ENCODE measurements at places on chromosomes 4 and X.

DNA sequence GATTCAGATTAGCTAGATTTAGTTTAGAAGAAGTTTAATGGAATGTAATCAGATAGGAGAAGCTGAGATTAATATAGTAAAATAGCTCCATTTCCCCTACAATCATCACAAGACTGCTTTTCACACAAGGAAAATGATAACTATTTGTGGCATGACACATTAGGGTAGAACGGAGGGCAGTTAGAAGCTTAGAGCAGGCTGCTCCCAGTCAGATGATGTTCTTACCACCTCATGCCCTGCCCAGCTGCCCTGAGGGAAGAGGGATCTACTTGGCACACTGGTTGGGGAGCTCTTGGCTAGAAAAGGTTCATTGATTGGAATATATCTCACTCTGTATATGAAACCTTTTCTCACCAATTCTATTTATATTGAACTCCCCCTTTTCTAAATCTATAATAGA, 180.7 kb upstream of the IL15 start:
- no peaks in the 10 kb centered on the region for H3K4me1 ChIP-seq
- no peak overlapping the region for H3K4me3 ChIP-seq
- no peaks in the 10 kb centered on the region for H3K36me3 ChIP-seq
- no peak overlapping the region for H3K27ac ChIP-seq
- DNase-seq: no peak

GRCh38 chrX:132333351-132333750, 114.1 kb upstream of the RAP2C start:
- H3K27me3 ChIP-seq: no peaks in the 10 kb centered on the region
- no peaks in the 10 kb centered on the region for H3K36me3 ChIP-seq
- H3K4me3 ChIP-seq: no peak overlapping the region
- no peak for DNase-seq
- H3K27ac ChIP-seq: no peak overlapping the region

- no peaks in the 10 kb centered on the region for H3K27me3 ChIP-seq
- no peaks in the 10 kb centered on the region for H3K36me3 ChIP-seq
- H3K4me1 ChIP-seq: peaks cover 14% of the 10 kb centered on the region
- H3K4me3 ChIP-seq: no peak overlapping the region
- no peak for DNase-seq
Measured at GRCh38 chr4:70753630-70754029, 31.9 kb downstream of the RUFY3 start.

DNA sequence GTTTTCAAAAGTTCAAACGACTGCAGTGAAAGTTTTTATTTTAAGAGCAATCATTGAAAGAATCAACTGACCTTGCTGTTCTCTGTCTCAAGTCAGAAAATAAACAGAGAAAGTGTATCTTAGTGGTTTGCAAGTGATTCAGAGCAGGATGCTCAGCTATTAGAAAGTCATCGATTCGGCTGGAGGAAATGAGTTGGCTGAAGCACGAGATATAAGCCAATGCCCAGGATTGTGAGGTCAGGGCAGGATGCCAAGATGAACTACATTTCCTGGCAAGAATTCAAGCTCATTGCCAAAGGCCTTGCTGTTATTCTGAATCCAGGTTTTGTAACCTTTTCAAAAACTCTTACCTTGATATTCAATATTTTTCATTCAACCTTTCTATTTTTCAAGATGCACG, 541.4 kb upstream of the BOD1L1 start:
- DNase-seq: peak; percentile 23
- H3K4me1 ChIP-seq: no peaks in the 10 kb centered on the region
- H3K4me3 ChIP-seq: no peak overlapping the region
- no peak overlapping the region for H3K27ac ChIP-seq
- H3K36me3 ChIP-seq: no peaks in the 10 kb centered on the region

DNA sequence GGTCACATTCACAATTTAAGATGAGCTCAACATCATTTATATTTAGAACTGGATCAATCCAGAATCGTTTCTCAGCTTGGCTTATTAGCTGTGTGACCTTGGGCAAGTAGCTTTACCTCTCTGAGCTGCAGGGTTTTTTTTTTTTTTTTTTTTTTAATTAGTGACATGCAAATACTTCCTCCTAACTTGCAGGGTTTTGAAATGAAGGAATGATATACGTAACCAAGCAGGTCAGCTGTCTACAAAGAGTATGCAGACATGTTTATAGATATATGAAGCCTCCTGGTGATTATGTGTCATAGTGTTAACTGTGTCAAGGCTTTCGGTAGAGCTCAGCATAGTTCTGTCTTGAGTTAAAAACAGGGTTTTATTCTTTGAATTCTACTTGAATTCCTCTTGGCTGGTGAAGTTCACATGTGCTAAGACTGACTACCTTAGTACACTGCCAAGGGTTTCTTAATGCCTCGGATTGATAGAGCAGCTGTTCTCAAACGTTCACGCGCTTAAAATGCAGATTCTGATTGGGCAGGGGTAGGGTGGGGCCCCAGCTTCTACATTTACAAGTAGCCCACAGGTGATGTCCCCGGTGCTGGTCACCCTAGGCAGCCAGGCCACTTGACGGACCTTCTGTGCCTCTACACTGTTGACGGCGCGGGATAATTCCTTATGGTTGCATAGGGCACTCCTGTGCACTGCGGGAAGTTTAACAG, 654 bp upstream of the STS start:
- no peaks in the 10 kb centered on the region for H3K27me3 ChIP-seq
- no peaks in the 10 kb centered on the region for H3K36me3 ChIP-seq
- DNase-seq: peak; percentile 49
- H3K4me3 ChIP-seq: peak overlapping the region; percentile 90

DNA sequence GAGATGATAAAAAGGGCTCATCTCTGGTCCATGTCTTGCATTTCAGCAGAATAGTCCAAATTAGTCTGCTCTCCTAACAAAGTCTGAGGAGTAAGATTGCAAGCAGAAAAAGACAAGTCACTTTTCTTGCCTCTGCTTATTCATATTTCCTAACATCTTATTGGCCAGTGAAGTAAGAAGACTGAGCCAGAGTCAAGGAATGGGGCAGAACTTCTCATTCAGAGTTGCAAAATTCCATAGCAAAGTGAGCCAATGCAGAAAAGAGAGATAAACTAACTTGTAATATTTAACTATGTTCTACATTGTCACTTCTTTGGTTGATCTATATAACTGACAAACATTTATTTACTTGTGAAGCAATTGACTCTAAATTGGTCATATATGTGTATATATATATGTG, 2304.0 kb downstream of the ARAP2 start:
- no peaks in the 10 kb centered on the region for H3K27me3 ChIP-seq
- H3K36me3 ChIP-seq: no peaks in the 10 kb centered on the region
- no peak overlapping the region for H3K27ac ChIP-seq
- DNase-seq: no peak
- H3K4me3 ChIP-seq: no peak overlapping the region
- H3K4me1 ChIP-seq: no peaks in the 10 kb centered on the region

DNA sequence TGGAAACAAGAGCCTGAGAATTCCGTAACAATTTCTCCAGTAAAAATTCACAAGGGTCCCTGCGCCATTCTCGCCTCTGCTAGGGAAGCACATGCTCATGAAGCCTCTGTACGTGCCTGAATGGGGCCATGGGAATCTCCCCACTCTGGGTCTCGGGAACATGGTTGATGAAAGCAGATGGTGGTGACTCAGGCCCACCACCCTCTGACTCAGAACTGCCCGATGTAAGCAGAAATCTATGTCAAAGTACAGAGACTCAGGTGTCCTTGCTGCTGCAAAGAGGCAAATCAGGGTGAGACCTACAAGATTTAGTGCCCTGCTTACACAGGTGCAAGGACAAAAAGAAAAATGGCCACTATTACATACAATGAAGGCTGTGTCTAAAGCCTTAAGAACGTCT, 65.0 kb downstream of the SCD5 start:
- no peak overlapping the region for H3K4me3 ChIP-seq
- H3K4me1 ChIP-seq: no peaks in the 10 kb centered on the region
- DNase-seq: no peak
- H3K27me3 ChIP-seq: no peaks in the 10 kb centered on the region
- no peaks in the 10 kb centered on the region for H3K36me3 ChIP-seq

DNA sequence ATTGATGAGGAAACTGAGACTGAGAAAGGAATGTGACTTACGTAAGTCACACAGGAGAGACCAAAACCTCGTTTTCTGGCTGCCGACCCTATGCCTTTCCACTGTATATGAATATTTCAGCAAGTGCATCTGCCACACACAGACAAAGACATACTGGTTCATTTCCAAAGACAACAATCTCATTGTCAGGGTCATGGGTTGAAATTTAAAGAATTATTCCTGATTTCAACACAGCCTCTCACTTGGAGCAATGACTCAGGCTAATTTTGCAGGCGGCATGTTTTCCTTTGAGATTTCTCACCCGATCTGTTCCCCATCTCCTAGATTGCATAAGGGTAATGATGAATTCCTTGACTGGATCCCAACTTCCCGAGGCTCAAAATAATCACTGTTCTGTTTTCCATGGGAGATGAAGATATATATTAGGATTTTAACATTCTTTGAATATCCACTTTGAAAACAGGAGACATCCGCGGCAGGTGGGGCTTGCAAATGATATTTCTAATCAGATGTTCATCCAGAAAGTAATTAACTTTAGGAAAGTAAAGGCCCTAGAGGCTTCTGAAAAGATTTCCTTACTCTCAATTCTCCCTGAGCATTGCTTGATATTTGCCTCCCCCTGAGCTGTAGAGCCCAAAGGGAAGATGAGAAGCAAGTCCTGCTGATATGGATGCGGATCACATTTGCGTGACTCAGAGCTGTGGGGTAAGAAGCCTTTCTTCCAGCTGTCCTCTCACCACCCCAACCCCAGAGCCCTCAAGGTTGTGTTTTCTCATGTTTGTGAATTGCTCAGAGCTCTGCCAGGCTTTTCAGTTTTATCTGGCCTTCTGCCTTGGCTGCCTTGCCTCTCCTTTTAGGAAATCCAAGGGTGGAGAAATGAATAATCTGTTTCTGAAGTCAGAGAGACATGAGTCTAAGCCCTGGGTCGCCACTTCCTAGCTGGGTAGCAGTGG, 361.1 kb upstream of the BOD1L1 start:
- H3K4me1 ChIP-seq: no peaks in the 10 kb centered on the region
- H3K27me3 ChIP-seq: no peaks in the 10 kb centered on the region
- no peak overlapping the region for H3K4me3 ChIP-seq
- no peaks in the 10 kb centered on the region for H3K36me3 ChIP-seq
- peak overlapping the region; percentile 54 for H3K27ac ChIP-seq
- no peak for DNase-seq

- no peaks in the 10 kb centered on the region for H3K36me3 ChIP-seq
- no peaks in the 10 kb centered on the region for H3K4me1 ChIP-seq
- no peak overlapping the region for H3K27ac ChIP-seq
- no peak overlapping the region for H3K4me3 ChIP-seq
Measured at GRCh38 chrX:19867411-19867732, 20.0 kb downstream of the SH3KBP1 start.

- peak; percentile 12 for DNase-seq
- no peak overlapping the region for H3K27ac ChIP-seq
- H3K4me1 ChIP-seq: no peaks in the 10 kb centered on the region
- H3K36me3 ChIP-seq: no peaks in the 10 kb centered on the region
- H3K4me3 ChIP-seq: no peak overlapping the region
Measured at GRCh38 chrX:7941390-7942042, 14.3 kb upstream of the PNPLA4 start.

- no peaks in the 10 kb centered on the region for H3K4me1 ChIP-seq
- no peak overlapping the region for H3K4me3 ChIP-seq
- no peak overlapping the region for H3K27ac ChIP-seq
- H3K36me3 ChIP-seq: no peaks in the 10 kb centered on the region
- no peaks in the 10 kb centered on the region for H3K27me3 ChIP-seq
Measured at GRCh38 chr4:184885602-184886001, 59.8 kb upstream of the ACSL1 start.

DNA sequence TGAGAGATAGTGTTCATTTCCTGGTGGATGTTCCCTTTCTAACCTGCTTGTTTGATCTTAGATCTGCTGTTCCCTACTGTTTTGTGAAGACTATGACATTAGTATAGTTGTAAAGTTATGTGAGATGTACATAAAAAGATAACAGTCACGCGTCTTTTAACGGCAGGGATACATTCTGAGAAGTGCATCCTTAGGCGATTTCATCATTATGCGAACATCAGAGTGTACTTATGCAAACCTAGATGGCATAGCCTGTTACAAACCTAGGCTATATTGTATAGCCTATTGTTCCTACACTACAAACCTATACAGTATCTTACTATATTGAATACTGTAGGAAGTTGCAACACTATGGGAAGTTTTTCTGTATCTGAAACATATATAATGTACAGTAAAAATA, 50.4 kb downstream of the MCUB start:
- no peaks in the 10 kb centered on the region for H3K36me3 ChIP-seq
- H3K4me3 ChIP-seq: no peak overlapping the region
- no peaks in the 10 kb centered on the region for H3K4me1 ChIP-seq

- no peaks in the 10 kb centered on the region for H3K36me3 ChIP-seq
- DNase-seq: no peak
- no peak overlapping the region for H3K27ac ChIP-seq
- H3K4me3 ChIP-seq: no peak overlapping the region
Measured at GRCh38 chr4:153679486-153679885, 4.6 kb upstream of the TLR2 start.

DNA sequence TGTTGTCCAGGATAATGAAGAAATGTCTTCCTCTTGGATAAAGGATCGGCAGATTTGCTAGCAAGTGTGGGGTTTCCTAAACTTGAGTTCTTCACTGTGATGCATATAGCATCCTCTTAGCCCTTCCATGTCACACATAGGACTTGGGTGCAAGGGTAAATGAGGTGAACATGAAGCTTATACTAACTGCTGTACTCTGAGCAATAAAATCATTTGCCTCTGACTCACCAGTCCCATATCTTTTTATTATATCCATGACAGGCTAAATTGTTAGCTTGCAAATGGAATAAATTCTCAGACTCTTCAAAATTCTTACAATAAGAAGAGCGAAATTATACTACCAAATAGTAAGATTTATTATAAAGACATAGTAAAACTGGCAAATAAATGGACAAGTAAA, 14.7 kb upstream of the TBC1D1 start:
- H3K4me3 ChIP-seq: no peak overlapping the region
- no peak for DNase-seq
- H3K27me3 ChIP-seq: no peaks in the 10 kb centered on the region
- peak overlapping the region; percentile 68 for H3K27ac ChIP-seq
- H3K36me3 ChIP-seq: no peaks in the 10 kb centered on the region

GRCh38 chr4:78552389-78553042, 946 bp downstream of the ANXA3 start:
- peak overlapping the region; percentile 67 for H3K4me3 ChIP-seq
- peaks cover 9% of the 10 kb centered on the region for H3K4me1 ChIP-seq

Data from transverse colon (tissue), 4 donors.